ENCODE measurements at places on chromosomes 12 and 14.

DNA sequence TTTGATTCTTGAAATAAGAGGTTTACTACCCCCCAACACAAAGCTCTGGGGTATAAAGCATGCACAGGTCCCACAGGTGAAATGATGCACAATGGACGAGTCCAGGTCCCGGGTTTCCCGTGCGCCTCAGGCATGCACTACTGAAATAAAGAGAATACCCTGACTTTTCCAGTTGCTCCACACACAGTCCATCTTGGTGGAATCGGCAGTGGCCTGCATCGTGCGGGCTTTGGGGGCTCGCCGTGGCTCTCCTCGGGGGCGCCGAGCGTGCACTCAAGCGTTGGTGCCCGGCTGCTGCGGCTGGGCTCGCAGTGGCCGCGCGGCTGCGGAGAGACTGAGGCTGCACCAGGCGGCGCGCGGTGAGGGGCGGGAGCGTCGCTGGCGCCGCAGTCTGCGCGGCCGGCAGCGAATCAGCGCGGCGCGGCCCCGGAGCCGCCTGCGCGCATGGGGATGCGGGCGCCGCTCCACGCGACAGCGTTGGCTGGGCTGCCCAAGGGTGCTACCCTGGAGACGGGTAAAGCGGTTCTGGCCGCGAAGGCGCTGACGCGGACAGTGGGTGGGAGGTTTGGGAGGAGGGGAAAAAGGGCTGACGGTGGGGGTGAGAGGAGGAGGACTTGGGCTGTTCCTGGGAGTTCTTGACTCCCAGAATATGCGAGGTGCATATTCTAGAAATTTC, 53.8 kb upstream of the CCDC175 start:
- DNase-seq = peak; percentile 46

- no peak for DNase-seq
These were observed 14.2 kb upstream of the PLXNC1 start for GRCh38 chr12:94133964-94134795.

DNA sequence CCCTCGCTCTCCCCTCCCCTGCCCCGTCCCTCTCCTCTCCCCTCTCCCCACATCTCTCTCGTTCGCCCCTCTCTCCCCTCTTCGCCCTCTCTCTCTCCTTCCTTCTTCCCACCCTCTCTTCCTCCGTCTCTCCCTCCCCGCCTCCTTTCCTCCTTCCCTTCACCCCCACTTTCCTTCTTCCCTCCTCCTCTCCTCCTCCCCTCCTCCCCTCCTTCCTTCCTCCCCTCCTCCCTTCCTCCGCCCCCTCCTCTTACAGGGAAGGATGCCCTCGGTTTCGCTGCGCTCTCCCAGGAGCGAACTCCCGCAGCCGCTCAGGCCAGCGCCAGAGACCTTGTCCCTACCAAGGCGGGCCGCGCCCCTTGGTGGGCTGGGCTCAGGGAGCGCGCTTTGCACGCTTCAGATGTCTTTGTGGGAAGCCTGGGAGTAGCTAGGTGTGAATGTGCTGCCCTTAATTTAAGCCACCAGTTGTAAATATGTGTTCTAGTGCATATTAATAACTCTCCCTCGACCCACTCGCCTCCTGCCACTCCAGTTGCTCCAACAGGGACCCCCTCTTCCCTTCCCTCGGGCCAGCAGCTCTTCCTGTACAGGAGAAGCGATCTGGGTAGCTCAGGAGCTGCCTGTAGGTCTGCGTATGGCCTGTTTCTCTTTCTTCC, 13.3 kb upstream of the MAP3K9 start:
- DNase-seq = peak; percentile 8

GRCh38 chr12:2739832-2740641, 54.7 kb upstream of the FKBP4 start:
- peak; percentile 7 for DNase-seq

GRCh38 chr14:38951451-38951850, 151.6 kb downstream of the SEC23A start:
- no peak for DNase-seq

DNA sequence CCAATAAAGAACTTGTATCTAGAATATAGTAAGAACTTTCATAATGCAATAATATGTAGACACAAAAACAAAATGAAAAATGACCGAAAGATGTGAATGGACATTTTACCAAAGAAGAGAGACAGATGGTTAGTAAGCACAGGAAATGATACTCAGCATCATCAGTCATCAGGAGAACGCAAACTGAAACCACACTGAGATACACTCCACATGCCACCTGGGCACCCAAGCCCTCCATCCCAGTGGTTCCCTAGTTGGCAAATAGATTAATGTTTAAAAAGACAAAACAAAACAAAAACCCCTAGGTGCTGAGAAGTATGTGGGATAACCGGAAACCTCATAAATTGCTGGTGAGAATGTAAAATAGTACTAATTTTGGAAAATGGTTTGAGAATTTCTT, 26.8 kb upstream of the VPS33A start:
- DNase-seq = no peak

- DNase-seq = no peak
These were observed 3.8 kb upstream of the CDKL1 start for GRCh38 chr14:50400461-50400860.

DNA sequence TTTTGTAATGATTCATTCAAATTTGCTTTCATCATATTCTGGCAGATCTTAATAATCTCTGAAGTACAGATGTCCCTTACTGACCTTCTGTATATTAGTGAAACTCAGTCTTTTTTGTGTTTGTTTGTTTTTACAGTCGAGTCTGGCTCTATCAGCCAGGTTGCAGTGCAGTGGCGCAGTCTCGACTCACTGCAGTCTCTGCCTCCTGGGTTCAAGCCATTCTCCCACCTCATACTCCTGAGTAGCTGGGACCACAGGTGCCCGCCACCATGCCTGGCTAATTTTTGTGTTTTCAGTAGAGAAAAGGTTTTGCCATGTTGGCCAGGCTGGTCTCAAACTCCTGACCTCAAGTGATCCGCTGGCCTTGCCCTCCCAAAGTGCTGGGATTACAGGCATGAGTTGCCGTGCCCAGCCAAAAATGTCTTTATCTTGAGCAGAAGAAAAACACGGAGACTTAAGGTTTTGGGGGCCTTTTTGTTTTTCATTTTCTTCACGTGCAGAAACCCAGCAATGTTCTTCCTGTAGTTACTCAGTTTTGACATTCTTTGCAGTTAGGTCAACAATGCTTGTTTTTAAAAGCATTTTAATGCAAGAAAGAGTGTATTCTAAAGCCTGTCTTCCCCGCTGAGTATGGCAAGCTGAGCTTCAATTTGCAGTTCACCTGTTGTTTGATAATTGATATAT, 79.5 kb downstream of the FAR2 start:
- no peak for DNase-seq

DNA sequence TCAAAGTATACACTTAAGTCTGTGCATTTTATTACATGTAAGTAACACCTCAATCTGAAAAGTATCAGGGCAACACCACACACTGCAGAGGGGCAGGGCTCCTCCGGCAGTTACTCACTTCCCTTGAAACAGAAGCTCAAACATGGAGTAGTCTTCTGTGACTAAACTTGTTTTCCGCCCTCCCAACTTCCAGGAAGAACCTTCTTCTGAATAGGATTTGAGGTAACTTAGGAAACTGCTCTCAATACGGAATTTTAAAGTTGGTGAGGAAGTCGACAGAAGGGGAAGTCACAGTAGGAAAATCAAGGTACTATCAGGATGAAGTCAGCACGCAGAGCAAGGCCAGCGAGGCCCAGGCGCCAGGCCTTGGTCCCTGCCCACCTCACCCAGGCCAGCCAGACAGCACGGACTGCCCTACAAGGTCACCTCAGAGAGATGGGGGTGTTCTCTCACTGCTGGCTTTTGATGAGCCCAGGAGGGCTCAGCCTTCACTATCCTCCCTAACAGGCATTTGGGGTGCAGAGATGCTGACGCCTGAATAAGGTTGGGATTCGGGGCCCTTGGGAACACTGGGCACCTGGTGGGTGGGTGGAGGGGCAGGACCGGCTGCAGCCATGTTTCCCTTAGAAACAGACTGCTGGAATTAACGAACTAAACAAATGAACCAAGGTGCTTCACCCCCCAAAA, 5.8 kb downstream of the ANKRD9 start:
- no peak for DNase-seq

DNA sequence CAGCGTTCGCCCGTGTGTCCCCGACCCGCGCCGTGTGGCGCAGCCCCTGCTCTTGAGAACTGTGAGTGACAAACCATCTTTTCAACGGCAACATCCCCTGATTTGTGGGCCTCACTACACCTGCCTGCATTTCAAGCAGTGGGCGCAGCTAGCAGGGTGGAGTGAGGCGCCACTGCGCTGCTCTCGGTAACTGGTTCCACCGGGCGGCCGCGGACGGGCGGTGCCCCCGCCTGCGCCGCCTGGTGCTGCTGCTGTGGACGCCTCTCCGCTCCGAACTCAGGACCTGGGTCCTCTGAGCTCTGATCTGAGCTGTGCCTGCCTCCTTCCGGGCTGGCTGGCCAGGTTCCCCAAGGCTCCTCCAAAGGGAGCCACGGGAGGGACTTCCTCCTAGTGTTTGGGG, 5.9 kb upstream of the DEGS2 start:
- no peak for DNase-seq

DNA sequence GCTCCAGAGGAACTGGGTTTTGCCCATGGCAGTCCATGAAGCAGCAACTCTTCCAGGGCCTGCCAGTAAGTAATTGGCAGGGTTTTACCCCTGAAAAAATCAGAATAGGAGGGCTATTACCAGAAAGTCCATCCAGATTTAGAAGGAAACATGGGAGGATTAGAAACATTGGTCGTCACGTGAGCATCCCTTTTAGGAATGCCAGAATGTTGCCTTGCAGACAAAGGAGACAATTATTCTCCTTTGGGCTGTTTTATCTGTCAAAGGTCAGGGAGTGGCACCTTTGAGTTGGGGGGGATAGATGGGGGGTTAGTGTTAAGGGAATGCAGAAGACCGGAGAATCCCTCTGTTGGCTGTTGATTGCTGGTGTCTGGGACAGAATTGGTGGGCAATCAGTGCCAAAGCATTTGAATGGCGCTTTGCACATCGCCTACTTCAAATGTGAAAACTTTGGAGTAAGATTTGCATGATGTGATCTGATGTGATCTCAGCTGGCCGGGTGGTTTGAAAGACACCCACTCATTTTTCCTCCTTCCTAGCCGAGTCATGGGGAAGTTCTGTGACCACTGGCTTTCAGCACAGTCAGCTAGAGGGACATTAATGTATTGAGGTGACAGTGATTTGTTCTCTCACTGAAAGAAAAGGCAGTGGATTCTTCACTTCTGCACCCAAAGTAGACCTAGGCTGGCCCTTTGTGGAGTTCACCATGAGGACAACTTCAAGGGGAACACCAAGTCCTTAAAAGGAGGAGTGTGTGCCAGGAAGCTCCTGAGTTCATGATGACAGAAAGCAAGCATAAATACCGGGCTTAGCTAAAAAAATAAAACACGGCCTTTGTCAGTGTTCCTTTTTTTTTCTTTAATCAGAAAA, 31.4 kb downstream of the FLVCR2 start:
- no peak for DNase-seq

GRCh38 chr12:59886131-59886733, 290.4 kb downstream of the SLC16A7 start:
- DNase-seq = no peak

- no peak for DNase-seq
These were observed 2.0 kb upstream of the MDM1 start for GRCh38 chr12:68334132-68334531.

GRCh38 chr12:123948796-123949769, 23.5 kb downstream of the CCDC92 start:
- DNase-seq = no peak

- DNase-seq = no peak
These were observed 444.3 kb downstream of the NELL2 start for GRCh38 chr12:44431647-44432343.

- DNase-seq = no peak
These were observed 908.6 kb downstream of the TRHDE start for GRCh38 chr12:73180734-73181133.

- DNase-seq = no peak
These were observed 131.7 kb downstream of the MIPOL1 start for GRCh38 chr14:37329189-37330001.

DNA sequence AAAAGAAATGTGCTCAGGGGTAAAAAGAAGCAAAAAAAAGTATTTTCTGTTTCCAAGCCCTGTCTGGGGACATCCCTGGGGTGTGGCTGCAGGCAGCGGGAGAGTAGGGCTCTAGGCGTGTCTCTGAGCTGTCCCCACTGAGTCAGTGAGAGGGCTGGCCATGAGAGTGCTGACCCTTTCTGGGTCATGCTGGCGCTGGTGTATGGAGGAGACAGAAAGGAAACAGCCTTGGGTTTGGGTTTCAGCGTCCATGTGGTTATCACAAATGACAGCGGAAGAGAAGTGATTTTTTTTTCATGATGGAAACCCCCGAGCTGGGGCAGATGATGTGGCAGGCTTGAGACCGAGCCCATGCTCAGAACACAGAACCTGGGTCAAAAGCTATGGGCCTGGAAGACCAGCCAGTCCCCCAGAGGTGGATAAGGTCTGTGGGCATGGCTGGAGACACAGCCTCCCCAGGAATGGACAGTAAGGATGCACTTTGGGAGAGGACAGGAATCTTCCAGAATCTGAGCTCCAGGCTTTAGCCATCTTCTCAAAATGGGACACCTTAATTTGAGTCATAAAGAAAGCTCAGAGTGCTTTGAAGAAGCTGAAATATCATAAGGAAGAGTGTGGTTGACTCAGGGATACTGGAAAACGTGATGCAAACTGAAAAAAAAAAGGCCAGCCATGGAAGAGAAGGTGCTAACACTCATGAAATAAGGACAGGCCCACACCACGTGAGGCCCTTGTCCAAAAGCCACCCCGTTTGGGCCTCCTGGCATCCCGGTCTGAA, 36.2 kb downstream of the SYNE3 start:
- no peak for DNase-seq

GRCh38 chr14:95387826-95388445, 68.2 kb upstream of the CLMN start:
- no peak for DNase-seq

- DNase-seq = peak; percentile 58
These were observed 7.4 kb downstream of the SMAGP start for GRCh38 chr12:51262758-51263177.

DNA sequence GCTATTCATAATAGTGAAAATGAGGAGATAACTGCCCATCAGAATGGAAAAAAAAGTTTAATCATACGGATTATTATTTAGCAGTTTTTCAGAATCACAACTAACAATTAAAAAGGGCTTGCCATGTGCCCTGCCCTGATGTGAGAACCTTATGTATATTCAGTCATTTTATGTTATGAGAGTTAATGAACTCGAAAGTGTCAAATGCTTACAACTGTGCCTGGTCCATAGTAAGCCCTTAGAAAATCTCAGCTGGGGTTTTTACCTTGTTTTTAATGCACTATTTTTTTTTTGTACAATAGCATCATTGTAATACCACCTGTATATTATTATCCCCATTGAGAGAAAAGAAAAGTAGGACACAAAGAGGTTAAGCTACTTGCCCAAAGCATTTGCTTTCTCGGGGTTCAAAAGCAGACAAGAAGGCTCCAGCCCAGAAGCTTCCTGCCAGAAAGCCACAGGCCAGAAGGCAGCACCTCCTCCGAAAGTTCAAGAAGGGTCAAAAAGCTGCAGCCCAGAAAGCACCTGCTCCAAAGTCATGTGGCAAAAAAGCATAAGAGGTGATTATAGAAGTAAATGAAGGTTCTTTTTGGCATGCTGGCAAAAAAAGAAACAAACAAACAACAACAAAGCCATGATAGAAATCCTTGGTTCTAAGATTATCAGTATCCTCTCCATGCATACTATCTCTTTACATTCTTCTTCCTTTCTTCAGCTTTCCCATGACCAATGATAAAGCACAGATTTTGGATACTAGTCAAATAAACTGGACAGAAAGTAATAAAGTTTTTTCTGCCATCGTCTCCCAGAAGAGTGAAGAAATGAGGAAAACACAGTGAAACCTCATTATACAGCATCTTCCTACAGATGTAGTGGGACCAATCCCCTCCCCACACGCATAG, 59.1 kb upstream of the NAP1L1 start:
- DNase-seq = no peak

GRCh38 chr12:77682488-77682887, 148.2 kb upstream of the NAV3 start:
- no peak for DNase-seq

GRCh38 chr14:92783813-92784431, 10.2 kb upstream of the GOLGA5 start:
- DNase-seq = no peak

All from MG63 (cell line).